ENCODE measurements at places on chromosomes 16 and 17.

- no peak for DNase-seq
Measured at GRCh38 chr16:84827897-84828296, 8.1 kb downstream of the CRISPLD2 start.

DNA sequence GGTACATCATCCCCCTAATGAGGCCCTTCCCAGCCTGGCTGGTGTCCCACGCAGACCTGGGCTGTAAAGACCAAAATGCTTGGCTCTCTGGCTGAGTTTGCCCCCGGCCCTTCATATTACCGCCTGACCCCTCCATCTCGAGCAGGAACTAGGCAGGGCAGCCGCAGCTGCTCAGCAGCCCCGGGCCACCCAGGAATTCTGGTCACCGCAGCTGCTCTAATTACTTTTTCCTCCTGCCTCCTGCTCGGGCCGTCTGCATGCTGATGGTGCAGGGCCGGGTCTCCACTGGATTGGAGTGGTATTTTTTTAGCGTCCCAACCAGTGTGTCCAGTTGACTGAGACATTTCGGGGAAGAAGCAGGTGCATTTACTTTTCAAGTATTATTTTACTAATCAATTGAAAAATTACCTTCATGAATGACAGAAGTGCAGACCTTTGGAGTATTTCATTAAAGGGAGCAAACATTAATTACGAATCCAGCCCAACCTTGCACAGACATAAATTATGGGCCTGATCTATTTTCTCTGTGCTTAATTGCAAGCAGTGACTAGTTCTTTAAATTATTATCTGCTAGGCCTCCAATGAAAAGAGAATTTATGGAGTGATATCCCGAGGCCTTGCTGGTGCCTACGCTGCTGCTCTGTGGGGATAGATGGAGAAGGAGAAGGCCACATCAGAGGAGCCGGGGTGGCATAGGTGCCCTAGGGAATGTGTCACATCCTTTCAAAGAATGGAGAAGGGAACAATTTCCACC lies 176.2 kb downstream of the CYLD start:
- DNase-seq = peak; percentile 24

GRCh38 chr16:56801762-56802161 lies 63.2 kb upstream of the SLC12A3 start:
- DNase-seq = no peak

- DNase-seq = no peak
Measured at GRCh38 chr17:14997290-14997689, 267.8 kb downstream of the PMP22 start.

DNA sequence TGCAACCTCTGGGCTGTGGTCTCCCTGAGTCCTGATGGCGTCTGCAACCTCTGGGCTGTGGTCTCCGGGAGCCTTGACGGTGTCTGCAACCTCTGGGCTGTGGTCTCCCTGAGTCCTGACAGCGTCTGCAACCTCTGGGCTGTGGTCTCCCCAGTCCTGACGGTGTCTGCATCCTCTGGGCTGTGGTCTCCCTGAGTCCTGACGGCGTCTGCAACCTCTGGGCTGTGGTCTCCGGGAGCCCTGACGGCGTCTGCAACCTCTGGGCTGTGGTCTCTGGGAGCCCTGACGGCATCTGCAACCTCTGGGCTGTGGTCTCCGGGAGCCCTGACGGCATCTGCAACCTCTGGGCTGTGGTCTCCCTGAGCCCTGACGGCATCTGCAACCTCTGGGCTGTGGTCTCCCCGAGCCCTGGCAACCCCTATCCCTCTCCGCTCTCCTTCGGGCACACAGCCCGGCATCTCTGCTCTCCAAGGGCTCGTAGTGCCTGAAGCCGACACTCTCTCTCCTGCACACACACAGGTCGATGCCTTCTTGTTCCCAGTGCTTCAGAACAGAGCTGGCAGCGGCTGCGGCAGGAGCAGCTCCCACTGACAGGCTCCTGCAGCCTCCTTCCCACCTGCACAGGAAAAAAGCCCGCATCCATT lies 45.6 kb downstream of the METRNL start:
- no peak for DNase-seq

DNA sequence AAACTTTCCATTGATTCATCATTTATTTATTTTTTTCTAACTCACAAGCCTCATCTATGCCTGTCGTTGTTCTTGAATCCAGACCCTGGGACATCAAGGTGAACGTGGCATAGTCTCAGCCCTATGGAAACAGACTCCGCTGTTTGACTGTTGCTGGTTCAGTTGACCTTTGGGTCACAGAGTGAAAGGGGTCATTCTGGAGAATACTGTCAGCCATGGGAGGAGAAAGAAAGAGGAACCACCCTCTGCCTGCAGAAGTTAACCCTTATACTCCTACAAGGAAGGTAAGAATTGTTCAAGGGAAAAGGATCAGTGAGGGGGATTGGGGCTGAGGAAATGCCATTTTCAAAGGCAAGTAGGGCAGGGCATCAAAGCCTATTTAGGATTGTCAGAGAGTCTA lies 387.6 kb upstream of the MAF start:
- DNase-seq = no peak

GRCh38 chr17:1474402-1475189 lies 17.9 kb downstream of the MYO1C start:
- DNase-seq = no peak

GRCh38 chr16:84898447-84898846 lies 78.7 kb downstream of the CRISPLD2 start:
- DNase-seq = no peak

DNA sequence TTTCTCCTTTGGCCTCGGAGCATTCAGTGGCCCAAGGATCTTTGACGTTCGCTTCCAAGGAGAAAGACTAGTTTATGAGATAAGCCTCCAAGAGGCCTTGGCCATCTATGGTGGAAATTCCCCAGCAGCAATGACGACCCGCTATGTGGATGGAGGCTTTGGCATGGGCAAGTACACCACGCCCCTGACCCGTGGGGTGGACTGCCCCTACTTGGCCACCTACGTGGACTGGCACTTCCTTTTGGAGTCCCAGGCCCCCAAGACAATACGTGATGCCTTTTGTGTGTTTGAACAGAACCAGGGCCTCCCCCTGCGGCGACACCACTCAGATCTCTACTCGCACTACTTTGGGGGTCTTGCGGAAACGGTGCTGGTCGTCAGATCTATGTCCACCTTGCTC lies 1.4 kb downstream of the AOC3 start:
- no peak for DNase-seq

DNA sequence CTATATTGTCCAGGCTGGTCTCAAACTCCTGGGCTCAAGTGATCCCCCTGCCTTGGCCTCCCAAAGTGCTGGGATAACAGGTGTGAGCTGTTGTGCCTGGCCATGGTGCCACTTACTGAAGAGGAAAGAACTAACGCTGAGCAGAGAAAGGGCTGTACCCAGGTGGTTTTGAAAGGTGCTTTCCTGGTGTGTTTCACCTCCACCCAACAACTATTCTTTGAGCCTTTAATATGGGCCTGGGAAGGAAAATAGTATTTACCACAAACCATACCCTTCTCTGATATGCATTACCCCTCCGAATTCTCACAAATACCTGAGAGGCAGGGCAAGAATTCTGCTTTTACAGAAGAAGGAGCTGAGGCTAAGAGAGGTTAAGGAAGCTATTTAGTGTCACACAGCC lies 24.8 kb downstream of the KPNA2 start:
- no peak for DNase-seq

- no peak for DNase-seq
Measured at GRCh38 chr16:6932871-6933385, 399.7 kb upstream of the RBFOX1 start.

DNA sequence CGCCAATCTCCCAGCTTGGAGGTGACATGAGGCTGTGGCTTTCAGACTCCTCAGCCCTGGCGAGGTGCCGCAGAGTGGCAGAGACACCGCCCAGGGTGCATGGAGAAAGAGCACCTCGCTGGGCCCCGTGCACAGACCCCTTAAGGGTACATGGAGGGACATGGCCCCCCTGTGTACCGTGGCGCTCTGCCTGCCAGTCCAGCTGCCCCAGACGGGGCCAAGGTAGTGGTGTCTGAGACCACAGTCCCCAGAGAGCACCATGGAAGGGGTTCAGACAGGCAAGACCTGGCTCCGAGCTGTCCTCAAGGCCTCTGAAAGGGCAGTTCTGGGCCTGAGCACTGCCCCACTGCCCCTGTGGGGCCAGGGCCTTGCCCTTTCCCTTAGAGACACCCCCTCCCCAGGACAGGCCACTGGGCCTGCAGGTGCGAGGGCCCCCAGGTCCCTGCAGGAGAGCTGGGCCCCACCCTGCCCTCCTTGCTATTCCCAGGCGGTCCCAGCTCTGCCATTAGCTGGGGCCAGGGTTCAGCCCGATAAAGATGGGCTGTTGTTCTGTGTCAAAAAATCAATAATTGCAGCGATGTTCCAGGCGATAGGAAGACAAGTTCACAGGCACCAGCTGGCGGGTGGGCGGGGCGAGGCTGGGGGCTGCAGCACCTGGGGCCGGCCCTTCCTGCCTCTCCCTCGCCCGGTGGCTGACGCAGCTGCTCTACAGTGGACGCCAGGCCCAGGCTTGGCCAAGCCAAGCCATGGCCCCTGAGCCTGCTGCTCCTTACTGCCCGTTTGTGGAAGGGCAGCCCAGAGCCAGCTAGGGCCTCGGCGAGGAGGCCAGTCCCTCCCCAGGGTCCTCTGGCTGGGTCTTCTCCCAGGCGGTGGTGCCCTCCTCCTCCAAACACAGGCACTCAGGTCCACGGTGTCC lies 51.7 kb downstream of the ZFPM1 start:
- DNase-seq = no peak

DNA sequence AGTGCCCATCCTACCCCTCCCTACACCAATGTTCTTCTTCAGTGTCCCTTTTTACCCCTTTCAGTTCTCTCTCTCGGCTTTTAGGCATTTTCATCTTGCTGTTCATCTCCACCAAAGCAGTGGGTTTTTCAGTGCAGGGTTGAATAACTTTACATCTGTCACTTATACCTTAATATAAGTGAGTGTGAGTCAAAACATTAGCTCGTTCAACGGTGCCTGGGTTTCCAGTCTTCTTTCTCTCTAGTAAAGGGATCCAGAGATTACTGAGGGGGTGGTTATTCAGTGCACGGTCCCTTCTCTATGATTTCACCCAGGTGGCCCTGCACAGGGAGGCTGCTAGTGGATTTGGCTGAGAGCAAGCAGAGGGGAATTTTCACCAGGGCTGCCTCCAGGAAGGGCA lies 210.6 kb upstream of the CDH5 start:
- DNase-seq = no peak

- no peak for DNase-seq
Measured at GRCh38 chr17:20916383-20916782, 126.4 kb downstream of the USP22 start.

DNA sequence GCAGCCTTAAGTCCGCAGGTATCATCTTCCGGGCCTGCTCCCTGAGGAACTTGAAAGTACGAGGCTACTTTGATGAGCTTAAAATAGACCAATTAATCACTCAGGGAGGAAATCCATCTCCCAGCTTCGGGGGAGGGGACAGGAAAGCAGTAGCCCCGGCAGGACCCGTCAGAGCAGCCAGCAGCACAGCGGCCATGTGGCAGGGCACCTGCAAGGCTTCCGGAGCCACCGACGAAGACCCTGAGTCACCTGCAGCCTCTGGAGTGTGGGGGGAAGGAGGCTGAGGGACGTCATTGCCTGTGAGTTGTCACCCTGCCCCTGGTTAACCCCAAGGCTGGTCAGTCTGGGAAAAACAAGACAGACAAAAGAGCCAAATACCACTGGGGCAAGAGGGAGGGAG lies 4.4 kb upstream of the CYB561 start:
- DNase-seq = no peak

- no peak for DNase-seq
Measured at GRCh38 chr16:57021757-57022156, 32.4 kb downstream of the NLRC5 start.

- DNase-seq = no peak
Measured at GRCh38 chr17:76336756-76337412, 16.8 kb downstream of the PRPSAP1 start.

GRCh38 chr16:56702836-56703235 lies 20.6 kb downstream of the MT1X start:
- DNase-seq = no peak

DNA sequence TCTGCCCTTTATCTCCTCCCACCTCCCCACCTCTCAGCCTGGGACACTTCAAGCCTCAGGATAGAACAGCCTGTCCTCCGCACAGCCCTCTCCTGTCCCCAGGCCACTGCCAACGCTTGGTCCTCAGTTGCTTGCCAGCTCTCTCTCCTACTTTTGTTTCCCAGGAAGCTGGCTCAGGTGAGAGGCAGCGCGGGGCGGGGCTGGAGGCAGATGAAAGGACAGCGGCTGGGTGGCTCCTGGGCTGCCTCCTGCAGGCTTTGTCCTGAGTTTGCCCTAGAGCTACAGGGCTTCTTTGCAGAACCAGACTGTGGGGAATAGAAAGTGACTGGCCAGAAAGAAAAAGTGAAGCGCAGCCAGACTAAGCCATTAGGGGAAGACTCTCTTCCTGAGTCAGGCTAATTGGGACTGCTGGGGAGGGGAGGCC lies 48.2 kb upstream of the CDC42EP4 start:
- peak; percentile 87 for DNase-seq

DNA sequence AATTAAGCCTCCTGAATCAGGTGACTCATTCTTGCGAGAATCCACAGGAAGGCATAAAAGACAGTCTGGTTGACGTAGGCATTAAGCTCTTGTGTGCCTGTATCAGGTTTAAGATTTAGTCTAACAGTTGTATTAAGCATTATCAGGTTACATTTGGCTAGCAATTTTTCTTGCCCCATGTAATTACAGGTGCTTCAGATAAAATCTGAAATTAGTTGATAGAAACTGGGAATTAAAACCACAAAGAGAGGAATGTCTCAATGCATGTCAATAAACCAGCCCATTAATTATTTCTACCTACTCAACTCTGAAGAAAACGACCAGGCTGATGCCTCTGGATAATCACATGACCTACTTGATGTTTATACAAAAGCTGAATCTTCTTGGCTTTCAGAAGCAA lies 217.2 kb downstream of the CA10 start:
- DNase-seq = peak; percentile 52

GRCh38 chr16:80012586-80012985 lies 412.0 kb upstream of the MAF start:
- DNase-seq = no peak

- peak; percentile 32 for DNase-seq
Measured at GRCh38 chr17:41433586-41433985, 7.2 kb downstream of the KRT38 start.

GRCh38 chr16:51062039-51062438 lies 89.0 kb downstream of the SALL1 start:
- DNase-seq = peak; percentile 13

GRCh38 chr16:1098266-1098991 lies 2.4 kb upstream of the C1QTNF8 start:
- DNase-seq = no peak

DNA sequence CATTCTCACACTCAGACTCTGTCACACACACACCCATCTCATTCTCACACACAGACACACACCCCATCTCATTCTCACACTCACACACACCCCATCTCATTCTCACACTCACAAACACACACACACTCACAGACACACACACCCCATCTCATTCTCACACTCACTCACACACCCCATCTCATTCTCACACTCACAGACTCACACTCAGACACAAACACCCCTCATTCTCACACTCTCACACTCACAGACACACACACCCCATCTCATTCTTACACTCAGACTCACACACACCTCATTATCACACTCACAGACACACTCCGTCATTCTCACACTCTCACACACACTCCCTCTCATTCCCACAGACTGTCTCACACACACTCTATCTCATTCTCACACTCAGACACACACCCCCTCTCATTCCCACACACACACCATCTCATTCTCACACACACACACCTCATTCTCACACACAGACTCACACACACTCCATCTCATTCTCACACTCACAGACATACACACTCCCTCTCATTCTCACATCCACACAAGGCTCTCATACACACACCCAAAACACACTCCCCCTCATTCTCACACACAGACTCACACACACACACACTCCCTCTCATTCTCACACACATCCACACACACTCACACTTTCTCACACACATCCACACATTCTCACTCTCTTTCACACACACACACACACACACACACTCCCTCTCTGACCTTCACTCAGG lies 2.9 kb downstream of the ASGR1 start:
- no peak for DNase-seq

All from NCI-H510A treated with DMSO at 0.1 percent for 48 hours (cell line).